ENCODE measurements at places on chromosomes 16 and 17.

GRCh38 chr17:57938061-57938502 lies 17.1 kb downstream of the CUEDC1 start:
- DNase-seq, result no peak

- DNase-seq, result no peak
Measured at GRCh38 chr17:557371-557770, 157.3 kb downstream of the VPS53 start.

- no peak for DNase-seq
Measured at GRCh38 chr17:20092973-20093626, 83.9 kb downstream of the SPECC1 start.

- DNase-seq, result no peak
Measured at GRCh38 chr16:65034915-65035314, 86.9 kb downstream of the CDH11 start.

- no peak for DNase-seq
Measured at GRCh38 chr16:69328854-69329316, 1.5 kb downstream of the PDF start.

DNA sequence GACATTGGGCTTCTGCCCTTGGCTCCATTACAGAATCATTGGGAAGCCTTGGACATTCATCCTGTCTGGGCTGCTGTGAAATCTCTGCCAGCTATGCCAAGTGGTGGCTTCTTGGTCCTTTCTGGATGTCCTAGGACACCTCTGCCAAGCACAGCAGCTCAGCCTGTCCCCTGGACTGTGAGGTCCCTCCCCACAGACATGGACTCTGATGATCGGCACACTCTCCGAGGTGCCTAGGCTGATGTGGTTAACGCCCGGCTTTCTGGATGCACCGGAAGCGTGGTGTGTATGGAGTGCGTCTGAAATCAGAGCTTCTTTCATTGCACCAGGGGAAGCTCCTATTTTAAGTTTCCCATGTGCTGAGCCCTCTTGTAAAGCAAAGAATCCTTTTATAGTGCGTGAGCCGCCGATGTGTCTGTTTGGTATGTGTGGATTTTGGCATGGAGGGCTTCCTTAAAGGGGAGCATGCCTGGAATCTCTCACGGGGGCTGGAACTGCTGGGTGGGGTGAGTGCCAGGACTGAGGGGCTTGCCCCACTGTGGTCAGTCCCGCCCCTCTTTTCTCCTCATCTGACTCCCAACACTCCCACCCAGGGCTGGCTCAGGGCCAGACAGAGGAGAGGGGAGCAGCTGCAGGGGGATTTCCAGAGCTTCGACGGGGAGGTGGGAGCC lies 7.0 kb upstream of the ARHGAP23 start:
- DNase-seq, result no peak

DNA sequence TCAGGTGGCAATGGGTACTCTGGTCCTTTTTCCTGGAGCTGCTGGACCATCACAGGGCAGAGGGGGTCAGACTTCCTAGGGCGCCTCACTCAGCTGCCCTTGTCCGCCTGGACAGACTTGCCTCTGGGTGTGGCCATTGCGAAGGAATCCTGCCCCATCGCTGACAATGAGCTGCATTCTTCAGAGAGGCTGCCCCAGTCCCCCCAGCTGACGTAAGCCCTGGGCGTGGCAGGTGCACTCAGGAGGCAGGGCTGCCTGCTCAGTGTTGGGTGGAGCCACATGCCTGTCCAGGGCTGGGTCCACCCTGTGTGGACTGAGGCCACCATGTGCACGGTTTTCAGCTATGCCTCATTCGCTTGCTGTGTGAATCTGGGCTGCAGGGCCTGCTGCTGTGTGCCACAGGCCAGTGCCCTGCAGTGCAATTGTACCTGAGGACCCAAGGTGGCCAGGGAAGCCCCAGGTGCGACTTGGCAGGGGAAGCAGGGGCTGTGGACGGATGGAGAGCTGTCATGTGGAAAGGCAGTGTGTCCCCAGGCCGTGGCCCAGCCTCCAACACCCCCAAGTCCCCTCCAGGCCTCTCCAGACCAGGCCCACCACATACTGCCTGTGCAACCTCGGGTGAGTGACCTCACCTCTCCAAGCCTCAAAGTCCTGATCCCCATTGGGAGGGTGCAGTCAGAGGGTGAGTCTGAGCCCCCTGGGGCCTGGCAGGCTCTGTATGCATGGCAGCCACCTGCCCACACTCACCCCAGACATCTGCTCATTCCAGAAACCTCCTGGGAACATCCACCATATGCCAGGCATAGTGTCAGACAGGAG lies 14.0 kb upstream of the MPRIP start:
- no peak for DNase-seq

GRCh38 chr17:51805765-51806164 lies 352.7 kb downstream of the CA10 start:
- no peak for DNase-seq

DNA sequence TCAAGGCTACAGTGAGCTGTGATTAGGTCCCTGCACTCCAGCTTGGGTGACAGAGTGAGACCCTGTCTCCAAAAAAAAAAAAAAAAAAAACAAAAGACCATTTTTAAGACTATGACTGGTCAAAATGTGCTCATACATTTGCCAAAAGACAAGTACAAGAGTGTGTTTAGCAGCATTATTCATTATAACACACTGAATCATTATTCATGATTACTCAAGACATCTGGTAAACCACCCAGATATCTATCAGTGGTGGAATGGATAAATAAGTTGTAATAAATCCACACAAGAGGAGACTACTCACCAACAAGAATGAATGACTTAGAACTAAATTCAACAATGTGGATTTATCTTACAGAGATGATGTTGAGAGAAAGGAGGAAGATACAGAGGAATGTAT lies 716.3 kb downstream of the MAF start:
- no peak for DNase-seq

GRCh38 chr17:44778656-44779210 lies 19.9 kb downstream of the ADAM11 start:
- no peak for DNase-seq

GRCh38 chr17:57266902-57267311 lies 10.6 kb downstream of the MSI2 start:
- no peak for DNase-seq

DNA sequence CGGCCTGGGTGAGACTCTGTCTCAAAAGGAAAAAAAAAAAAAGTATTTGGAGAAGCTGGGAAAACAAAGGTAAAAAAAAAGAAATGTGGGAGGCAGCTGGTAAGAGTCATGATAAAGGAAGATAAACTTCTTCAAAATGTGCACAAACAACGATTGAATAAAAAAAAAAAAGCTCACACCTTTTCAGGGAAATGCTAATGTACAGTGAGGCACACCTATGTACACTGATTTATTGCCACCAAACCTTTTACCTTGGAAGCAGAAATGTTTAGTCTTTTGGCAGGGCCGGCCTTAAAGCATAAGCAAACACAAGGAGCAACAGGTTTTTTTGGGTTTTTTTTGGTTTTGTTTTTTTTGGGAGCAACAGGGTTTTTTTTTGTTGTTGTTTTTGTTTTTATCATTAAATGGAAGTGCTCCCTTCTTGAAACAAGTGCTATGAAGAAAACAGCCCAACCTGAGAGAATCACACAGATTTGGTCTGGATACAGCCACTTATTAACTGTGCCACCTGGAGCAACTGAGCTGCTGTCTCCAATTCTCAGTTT lies 29.8 kb upstream of the KCNJ2 start:
- DNase-seq, result no peak

GRCh38 chr17:76630151-76630550 lies 13.4 kb downstream of the ST6GALNAC1 start:
- DNase-seq, result no peak

GRCh38 chr17:55911186-55911585 lies 160.3 kb downstream of the PCTP start:
- no peak for DNase-seq

DNA sequence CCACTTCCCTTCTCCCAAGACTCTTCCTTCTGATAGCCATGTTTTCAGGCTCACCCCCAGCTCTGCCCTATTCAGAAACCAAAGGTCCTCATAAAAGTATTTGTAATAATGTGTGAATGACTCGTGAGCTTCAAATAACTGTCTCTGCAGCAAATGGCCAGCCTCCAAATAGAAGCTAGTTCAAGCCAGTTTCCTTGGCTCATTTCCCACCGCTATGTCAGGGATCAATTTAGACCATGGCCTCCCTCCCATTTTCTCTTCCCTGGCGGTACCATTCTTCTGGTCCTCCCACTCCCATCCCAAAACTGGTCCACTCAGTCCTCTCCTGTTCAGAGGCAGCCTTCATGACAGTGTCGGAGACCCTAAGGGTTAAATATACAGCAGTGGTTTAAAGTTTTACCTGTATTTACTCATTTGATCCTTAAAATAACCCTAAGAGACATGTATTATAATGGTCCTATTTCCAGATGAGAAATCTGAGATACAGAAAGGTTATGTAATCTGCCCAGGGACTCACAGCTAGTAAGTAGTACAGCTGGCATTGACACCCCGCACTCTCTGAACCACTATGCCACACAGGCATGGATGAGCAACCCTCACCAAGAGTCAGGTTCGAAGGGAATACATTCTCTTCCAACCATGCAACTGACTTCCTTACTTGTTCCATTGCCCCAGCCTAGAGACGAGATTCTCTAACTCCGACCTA lies 42.9 kb downstream of the GAS7 start:
- DNase-seq, result no peak

DNA sequence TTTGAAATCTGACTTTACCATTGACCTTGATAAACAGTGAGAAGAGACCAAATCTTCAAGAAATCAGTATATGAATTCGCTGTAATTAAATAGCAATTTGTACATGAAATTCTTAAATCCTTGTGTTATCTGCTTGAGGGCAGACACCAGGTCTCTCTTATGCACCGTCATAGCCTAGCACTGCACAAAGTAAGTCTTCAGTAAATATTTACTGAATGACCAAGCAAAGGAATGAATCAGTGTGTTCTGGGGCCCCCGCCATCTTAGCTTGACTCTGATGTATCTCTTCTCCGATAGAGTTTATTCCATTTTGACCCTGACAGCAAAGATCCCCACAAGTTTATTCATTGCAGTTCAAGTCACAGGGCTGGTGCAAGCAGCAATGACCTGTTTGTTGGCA lies 328.0 kb downstream of the TMEM114 start:
- DNase-seq, result no peak

GRCh38 chr17:43360739-43361505 lies 37.9 kb upstream of the ARL4D start:
- peak; percentile 96 for DNase-seq

GRCh38 chr17:21004016-21004930 lies 38.5 kb downstream of the USP22 start:
- no peak for DNase-seq

DNA sequence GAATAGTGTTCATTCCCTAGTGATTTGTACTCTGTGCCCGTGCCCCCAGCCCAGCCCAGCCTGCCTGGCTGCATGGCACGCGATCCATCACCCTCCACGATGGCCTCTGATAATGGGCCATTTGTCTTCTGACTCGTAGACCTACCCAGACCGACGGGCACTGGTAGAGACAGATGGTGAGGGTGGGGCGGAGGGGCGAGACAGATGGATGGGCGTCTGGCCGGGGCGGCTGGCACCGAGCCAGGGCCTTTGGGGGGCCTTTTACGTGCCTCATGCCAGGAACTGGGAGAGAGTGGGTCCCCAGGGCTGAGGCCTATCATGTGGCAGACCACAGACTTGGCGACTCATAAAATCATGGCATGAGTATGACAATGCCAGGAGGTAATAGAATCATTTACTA lies 25.4 kb downstream of the CRHR1 start:
- DNase-seq, result no peak

DNA sequence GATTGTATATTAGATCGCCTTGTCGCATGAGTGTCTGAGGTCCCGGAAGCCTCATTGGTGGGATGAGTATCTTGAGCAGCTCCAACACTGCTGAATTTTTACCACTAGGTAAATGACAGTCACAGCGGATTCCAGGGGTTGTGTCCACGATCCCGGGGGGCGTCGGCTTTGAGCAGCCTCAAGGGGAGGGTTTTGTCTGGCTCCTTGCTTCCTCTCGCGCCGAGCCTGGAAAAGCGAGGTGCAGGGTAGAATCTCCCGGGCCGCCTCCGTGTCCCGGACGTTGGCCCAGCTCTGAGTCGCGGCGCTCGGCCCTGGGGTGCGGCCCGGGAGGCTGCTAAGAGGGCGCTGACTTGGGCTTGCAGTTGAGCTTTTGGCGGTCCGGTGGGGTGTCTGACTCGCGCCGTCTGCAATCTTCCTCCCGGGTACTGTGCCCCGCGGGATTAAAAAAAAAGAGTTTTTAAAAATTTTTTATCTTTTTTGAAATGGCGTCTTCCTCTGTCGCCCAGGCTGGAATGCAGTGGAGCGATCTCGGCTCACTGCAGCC lies 4.5 kb downstream of the OR1F1 start:
- no peak for DNase-seq

- DNase-seq, result no peak
Measured at GRCh38 chr16:918068-918467, 52.7 kb downstream of the LMF1 start.

GRCh38 chr16:71896764-71897368 lies 1.5 kb downstream of the IST1 start:
- DNase-seq, result no peak

- DNase-seq, result no peak
Measured at GRCh38 chr16:9556949-9557665, 465.7 kb downstream of the HAPSTR1 start.

DNA sequence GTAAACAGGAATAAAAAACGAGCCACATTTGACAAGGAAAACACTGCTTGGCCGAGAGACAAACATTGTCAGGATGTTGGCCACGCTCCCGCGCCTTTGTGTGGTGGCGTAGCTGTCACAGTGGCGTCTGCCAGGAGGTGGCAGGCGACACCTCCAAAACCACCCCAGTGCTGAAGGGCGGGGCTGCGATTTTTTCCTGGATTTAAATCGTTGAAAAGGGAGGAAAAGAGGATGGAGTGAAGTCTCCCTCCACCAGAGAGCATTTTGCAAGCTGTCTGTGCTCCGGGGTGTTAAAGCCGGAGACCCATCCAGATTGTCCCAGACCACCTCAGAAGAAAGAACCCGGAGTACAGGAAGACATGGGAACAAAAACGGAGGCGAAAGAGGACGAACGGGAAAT lies 12.7 kb downstream of the MRM3 start:
- peak; percentile 24 for DNase-seq

DNA sequence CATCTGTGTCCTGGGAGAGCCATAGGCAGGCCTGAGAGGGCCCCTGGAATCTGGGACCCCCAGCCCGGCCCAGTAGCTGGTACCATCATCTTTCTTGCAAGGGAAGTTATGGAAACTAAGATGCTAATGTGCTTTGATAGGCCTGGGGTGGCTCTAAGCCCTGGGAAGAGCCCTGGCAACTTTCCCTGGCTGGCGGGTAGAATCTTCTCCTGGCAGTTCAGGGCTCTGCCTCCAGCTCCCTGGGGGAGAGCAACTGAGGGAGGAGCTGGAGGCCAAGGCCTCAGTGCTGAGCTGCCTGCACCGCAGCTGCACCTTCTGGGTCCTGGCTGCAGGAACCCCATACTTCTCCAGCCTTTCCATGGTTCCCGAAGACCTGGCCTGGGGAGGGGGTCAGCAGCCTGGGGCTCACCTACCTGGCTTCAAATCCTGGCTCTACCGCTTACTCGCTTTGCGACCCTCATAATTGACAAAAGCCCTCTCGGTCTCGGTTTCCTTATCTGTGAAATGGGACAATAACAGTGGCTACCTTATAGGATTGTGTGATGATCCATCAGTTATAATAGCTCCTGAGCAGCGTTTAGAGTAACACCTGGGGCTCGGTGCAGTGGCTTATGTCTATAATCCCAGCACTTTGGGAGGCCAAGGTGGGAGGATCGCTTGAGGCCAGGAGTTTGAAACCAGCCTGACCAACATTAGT lies 333.7 kb downstream of the SEC14L1 start:
- no peak for DNase-seq

GRCh38 chr17:2240541-2240940 lies 63.0 kb downstream of the SMG6 start:
- DNase-seq, result no peak

- DNase-seq, result no peak
Measured at GRCh38 chr17:51857052-51857597, 301.4 kb downstream of the CA10 start.

- no peak for DNase-seq
Measured at GRCh38 chr17:57215317-57215716, 41.0 kb upstream of the MSI2 start.
